PC-9 (cell line): ENCODE measurements at places on chromosomes 3 and 15. TPM values are rescaled to one million over a fixed set of nuclear protein-coding genes. Genes with fewer than 3 reads are reported as not detected.
A peak's percentile ranks its signal among the peaks of the same experiment; 100 is the strongest.

GRCh38 chr15:60649845-60650548, 171.1 kb upstream of the ICE2 start:
- DNase-seq: no peak

Gene DUOXA1
- total RNA-seq: 0.33 and 0.75 TPM in 2 replicates

DNA sequence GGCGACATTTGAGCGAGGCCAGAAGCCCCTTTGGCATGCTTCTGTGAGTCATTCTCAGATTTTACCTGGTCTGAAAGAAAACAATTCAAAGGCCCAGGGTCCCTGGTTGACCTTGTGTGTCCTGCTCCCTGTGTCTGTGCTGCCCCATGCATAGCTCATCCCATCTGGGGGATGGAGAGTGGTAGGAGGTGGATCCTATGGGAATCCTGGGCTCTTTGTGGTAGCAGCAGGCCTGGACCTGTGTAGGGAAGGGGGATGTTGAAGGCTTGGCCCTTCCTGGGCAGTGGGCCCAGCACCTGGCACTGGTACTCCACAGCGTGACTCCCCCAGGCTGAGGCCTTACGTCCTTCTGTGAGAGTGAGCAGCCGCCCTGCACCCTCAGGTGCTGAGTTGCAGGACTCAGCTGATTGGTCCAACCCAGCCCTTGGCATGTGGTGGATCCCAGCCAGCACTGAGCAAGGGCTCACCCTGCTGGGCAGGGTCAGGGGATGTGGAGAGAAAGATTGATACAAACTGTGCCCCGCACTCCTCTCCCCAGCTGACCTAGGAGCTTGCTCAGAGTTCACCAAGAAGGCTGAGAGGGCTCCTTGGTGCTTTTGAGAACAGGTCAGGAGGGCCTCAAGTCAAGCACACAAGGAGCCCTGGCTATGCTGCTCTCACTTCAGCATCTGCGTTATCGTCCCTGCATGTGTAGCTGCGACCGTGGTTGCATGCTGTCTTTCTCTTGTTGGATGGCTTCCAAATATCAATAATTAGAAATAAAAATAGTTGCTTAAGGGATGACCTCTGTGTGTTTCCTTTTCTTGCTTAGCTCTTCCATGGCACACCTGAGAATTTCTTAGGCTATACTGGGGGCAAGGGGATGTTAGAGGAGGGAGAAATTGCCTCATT, 21.4 kb upstream of the JMJD7 start:
- DNase-seq: peak; percentile 52

GRCh38 chr3:143239031-143239430, 119.5 kb downstream of the CHST2 start:
- no peak for DNase-seq

Gene CNTN4
- not detected in 2 replicates for total RNA-seq

Gene GYG1
- total RNA-seq: 16.5 and 20.3 TPM in 2 replicates

DNA sequence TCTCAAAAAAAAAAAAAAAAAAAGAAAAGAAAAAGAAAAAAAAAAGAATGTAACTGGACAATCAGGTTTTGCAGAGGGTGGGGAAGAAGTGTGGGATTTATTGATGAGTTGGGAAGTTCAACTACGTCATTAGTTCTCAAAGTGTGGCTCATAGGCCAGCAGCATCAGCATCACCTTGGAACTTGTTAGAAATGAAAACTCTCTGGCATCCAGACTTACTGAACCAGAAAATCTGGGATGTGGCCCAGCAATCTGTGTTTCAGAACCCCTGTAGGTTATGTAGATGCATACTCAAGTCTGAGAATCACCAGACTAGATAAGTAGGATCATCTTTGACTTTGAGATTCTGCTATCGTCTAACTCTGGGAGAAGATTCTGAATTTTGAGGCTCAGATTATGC, 45.8 kb upstream of the ETV5 start:
- no peak for DNase-seq

GRCh38 chr15:52503788-52504496, 24.7 kb downstream of the MYO5A start:
- DNase-seq: no peak

Gene PARL
- total RNA-seq: 109 and 180 TPM in 2 replicates

Gene CAND2
- total RNA-seq: 0.30 and 0.37 TPM in 2 replicates

- peak; percentile 76 for DNase-seq
These were observed 23.5 kb upstream of the CLN6 start for GRCh38 chr15:68252925-68253534.

Gene EIF4E3
- total RNA-seq: not detected in 2 replicates

DNA sequence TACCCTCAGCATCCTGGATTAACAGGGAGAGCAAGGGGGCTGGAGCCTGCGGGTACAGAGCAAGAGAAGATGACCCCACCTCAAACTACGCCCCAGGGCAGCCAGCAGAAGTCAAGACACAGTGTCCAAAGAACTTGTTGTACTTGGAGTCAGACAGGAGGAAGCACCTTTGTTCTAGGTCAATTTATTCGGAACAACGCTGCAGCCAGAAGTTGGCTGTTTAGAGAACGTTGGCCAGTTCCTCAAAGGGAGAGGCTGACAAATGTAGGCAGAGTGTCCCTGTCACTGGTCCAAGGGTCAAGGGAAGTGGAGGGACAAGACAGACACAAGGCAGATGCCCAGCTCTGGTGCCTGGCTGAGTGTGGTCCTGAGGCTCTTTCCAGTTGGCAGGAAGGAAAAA, 32.1 kb upstream of the PIAS1 start:
- no peak for DNase-seq

- DNase-seq: no peak
These were observed 21.4 kb downstream of the ABI3BP start for GRCh38 chr3:100971798-100972197.

- peak; percentile 29 for DNase-seq
These were observed 99.1 kb downstream of the VGLL4 start for GRCh38 chr3:11544412-11545181.

DNA sequence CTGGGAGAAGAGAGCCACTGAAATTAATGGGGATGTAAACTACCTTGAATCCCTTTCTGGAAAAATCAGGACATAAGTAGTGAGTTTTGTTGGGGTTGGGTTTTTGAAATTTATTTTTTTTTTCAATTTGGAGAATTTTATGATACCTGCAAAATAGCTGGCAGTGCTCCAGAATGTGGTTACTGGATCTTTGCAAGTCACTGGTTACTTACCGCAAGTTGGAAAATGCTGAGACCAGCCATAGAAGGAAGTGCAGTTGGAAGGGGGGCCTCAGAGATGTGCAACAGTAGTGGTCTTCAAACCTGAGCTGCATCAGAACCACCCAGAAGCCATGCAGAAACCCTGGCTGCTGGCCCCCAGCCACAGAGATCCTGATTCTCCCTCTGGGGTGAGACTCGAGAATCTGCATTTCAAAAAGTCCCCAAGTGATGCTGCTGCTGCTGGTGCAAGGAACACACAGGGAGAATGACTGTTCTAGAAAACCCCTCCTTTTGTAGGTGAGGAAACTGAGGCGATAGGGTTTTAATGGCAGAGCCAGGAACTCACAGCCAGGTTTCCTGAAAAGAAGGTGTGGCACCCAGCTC, 39.7 kb downstream of the SEMA5B start:
- no peak for DNase-seq

DNA sequence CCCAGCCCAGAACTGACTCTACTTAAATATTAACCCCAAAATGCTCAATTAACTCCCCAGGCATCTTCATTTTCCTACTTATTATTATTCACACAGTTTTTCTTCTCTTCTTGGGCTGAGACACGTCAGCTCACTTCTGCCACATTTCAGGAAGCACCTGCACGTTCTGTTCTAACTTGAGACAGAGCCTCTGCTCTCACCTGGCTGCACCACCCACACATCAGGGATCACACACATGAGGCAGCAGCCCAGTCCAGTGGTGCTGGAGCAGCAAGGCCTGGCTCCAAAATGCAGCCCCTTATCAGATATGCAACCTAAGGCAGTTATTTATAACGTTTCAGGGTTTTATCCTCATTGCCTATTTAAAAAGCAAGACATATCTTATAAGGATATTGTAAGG, 127.5 kb downstream of the OSBPL10 start:
- DNase-seq: no peak

- DNase-seq: no peak
These were observed 205.9 kb downstream of the RPLP1 start for GRCh38 chr15:69658411-69658945.

GRCh38 chr15:60406513-60407414, 9.0 kb upstream of the ANXA2 start:
- no peak for DNase-seq

Gene SLC22A14
- total RNA-seq: not detected in 2 replicates

GRCh38 chr15:33080006-33080405, 114.5 kb downstream of the FMN1 start:
- DNase-seq: no peak

- no peak for DNase-seq
These were observed 96.2 kb downstream of the IGF1R start for GRCh38 chr15:98744506-98744905.
